NCI-H748 treated with DMSO at 0.1 percent for 48 hours (cell line): ENCODE measurements at places on chromosomes 16 and 17.

GRCh38 chr16:49660626-49661025 lies 195.3 kb downstream of the ZNF423 start:
- DNase-seq = no peak

GRCh38 chr16:81738783-81739496 lies 40.2 kb upstream of the PLCG2 start:
- no peak for DNase-seq

- DNase-seq = no peak
These were observed 20.3 kb downstream of the SMG6 start for GRCh38 chr17:2283302-2283701.

- DNase-seq = no peak
These were observed 3.3 kb upstream of the SLC16A3 start for GRCh38 chr17:82225368-82226029.

- no peak for DNase-seq
These were observed 18.1 kb downstream of the DNASE1 start for GRCh38 chr16:3672571-3673041.

GRCh38 chr16:67116388-67117311 lies 6.9 kb downstream of the PHAF1 start:
- no peak for DNase-seq

- no peak for DNase-seq
These were observed 26.9 kb upstream of the PPM1E start for GRCh38 chr17:58728798-58729197.

- DNase-seq = no peak
These were observed 198.8 kb upstream of the CDH5 start for GRCh38 chr16:66167564-66168291.

DNA sequence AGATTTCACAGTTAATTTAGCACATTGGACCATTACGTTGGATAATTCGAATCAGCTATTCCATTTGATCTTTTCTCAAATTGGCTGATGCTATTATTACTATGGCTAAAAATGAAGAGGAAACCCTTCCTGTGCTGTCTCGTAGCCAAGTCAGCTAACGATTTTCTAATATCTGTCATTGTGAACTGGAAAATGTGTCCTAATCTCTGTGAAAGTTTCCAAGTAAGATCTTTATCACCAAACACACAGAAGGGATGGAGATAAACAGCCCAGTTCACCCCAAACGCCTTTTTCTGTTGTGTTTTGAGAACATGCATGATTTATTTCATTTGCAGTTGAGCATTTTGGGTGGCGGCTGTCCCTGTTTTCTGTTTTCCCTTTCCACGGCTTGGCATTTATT lies 312.8 kb downstream of the FOXL1 start:
- DNase-seq = no peak

DNA sequence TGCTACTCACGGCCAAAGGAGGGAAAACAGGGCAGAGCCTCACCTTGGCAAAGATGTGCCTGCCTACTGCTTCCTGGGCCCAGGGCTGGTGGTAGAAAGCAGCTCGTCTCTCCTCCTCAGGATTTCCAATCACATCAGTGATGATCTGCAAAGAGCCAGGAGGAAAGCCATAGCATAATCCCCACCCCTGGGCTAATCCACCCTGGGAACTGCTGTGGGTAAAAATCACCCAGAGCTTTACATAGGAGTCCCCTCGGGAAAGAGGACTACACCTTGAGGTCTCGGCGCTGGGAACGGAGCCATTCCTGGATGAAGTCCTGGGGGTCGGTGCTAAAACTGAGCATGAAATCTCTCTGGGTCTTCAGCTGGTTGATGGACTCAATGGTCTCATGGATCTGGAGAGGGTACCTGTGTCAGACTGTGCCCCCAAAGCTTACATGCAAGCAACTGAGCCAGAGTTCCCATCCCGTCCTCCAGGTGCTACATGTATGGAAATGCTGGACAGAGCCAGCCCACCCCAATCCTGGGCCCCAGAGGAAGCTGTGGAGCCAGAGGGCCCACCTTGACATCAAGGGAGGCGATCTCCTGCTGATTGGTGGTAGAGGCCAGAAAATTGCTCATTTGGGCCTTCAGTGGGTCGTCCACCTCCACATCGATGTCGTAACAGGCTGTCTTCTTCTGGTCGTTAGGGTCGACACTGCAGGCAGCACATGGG lies 5.7 kb upstream of the FTSJ3 start:
- DNase-seq = no peak

DNA sequence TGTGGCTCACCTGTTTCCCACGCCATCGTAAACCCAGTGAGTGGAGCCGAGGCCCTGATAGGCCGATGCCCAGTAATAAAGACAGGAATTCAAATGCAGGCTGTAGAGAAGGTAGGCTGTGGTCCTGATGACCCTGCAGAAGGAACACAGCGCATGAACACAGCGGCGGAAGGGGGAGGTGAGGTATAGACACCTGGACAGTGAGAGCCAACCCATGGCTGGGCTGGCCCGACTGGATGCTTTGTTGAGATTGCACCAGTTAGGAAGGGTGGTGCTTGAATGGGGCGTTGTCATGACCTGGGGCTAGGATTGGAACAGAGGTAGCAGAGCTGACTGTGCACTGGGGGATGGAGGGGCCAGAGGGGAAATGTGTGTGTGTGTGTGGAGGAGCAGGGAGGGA lies 59.2 kb downstream of the CNGB1 start:
- DNase-seq = no peak

- no peak for DNase-seq
These were observed 7.9 kb downstream of the HERPUD1 start for GRCh38 chr16:56939801-56940200.

GRCh38 chr17:50175035-50175807 lies 9.4 kb downstream of the SGCA start:
- no peak for DNase-seq

DNA sequence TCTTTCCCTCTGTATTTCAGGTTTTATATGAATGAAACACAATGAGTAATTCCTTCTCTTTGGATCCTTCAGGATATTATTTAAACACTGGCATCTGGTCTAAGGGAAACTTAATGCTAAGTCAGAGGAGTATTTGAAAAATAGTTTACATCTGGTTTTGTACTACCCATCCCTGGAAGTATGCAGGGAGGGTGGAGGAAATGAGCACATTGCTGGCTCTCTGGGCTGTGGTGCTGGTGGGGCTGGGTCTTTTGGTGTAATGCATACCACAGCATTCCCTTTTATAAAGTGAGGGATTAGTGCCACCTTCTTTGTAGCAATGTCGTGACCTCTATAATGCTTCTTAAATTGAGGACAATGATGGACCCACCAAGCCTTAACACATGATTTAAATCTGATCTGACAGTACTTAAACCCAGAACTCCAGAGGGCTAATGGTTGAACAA lies 105.5 kb upstream of the AXIN2 start:
- no peak for DNase-seq

- DNase-seq = no peak
These were observed 17.1 kb upstream of the CPSF4L start for GRCh38 chr17:73278465-73279453.

- DNase-seq = no peak
These were observed 293.1 kb upstream of the FOXF1 start for GRCh38 chr16:86217001-86217890.

GRCh38 chr17:22090263-22090935 lies 398.1 kb downstream of the KCNJ18 start:
- no peak for DNase-seq

- no peak for DNase-seq
These were observed 501.6 kb upstream of the PSMD7 start for GRCh38 chr16:73794994-73795393.

DNA sequence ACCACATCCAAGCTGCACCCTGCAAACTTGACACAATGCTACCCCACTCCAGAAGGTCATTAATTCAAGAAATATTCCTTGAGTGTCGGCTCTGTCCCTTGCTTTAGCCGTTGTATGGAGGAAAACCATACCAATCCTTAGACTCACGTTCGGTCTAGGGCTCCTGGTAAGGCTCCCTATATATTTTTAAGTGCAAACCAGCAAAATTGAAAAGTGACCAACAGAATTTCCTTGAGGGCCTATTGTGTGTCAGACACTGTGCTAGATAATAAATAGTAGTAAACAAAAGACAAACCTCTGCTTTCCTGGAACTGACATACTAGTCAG lies 390 bp upstream of the BBS2 start:
- no peak for DNase-seq

DNA sequence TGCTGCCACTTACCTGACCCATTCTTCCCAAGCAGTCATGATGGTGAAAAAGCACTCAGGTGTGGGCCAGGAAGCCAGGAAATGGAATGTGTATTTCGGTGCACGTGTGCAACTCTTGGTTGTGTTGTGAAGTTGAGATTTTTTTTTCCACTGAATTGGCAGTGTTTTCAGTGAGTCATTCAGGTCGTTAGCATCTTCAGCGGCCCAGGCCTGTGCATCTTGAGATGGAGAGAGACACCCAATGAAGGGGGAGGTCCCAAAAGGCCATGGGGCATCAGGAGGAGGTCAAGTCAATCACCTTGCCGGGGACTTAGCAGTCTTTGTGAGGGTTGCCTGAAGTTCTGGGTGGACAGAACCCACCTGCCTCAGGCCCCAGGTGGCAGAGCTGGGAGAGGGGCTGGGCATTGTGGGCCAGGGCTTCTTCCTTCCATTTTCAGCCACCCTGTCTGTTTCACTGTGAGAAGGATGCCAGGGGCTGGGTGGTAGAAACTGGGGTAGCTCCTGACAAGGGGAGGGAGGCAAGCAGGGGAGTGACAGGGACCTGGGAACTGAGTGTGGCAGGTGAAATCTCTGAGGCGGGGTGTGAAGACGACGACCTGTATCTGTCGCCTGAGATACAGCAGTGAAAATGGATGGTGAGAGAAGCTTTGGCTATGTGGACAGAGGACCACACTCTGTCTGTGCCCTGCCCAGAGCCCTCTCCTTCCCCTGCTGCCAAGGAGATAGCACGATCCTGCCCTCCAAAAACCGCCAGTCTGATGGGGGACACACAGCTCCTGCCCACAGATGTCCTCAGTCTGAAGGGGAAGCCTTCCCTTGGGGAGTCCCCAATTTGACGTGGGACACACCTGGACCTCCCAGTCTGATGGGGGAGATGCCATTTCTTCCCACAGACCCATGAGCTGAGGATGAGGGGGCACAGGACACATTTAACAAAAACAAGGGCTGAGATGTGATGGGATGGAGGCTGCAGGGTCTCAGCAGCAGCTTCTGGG lies 11.9 kb downstream of the TBKBP1 start:
- no peak for DNase-seq

- peak; percentile 56 for DNase-seq
These were observed 29.1 kb downstream of the LDHD start for GRCh38 chr16:75087375-75087979.

DNA sequence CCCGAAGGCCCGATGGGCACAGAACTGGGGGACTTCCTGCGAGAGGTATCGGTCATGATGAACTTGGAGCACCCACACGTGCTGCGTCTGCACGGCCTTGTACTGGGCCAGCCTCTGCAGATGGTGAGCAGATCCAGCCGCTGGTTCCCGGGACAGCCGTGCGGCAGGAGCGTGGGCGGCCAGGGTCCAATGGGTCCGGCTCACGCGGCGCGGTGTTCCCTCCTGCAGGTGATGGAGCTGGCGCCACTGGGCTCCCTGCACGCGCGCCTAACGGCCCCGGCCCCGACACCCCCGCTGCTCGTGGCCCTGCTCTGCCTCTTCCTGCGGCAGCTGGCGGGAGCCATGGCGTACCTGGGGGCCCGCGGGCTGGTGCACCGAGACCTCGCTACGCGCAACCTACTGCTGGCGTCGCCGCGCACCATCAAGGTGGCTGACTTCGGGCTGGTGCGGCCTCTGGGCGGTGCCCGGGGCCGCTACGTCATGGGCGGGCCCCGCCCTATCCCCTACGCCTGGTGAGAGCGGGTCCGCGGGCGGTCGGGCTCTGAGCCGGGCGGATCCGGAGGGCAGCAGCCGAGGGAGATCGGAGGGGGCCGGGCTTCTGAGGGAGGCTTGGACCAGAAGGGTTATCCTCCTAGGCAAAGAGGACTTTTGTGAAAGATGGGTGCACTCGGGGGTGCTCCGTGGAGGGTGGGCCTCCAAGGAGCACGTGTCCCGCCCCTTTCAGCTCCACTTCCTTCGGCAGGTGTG lies 3.0 kb downstream of the TNK1 start:
- peak; percentile 85 for DNase-seq

DNA sequence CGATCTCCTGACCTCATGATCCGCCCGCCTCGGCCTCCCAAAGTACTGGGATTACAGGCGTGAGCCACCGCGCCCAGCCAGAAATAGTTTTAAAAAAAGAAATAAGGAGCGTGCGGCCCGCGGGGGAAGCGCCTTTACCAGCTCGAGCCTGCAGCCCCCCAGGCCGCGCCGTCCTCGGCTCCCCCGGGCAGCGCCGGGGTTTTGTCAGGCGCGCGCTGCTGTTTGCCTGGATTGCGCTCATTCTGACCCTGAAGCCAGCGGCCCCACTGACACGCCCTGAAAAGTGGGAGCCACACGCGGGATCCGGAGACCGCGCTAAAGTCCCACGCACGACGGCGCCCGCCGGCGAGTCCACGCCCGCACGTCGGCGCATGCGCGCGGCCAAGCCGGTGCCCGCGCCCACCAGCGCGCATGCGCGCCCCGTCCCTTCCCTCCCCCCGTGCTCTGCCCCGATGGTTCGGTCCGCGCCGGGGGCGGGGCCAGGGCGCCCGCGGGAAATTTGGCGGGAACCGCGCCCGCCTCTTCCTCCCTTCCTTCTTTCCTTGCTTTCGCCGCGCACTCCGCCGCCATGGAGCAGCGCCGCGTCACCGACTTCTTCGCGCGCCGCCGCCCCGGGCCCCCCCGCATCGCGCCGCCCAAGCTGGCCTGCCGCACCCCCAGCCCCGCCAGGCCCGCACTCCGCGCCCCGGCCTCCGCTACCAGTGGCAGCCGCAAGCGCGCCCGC lies at the start of gene CDT1:
TSS of gene CDT1 (plus strand) at position 526 of the 724 bp plus-strand sequence. CDS start at position 569, 43 bp downstream.
- DNase-seq = peak; percentile 43

DNA sequence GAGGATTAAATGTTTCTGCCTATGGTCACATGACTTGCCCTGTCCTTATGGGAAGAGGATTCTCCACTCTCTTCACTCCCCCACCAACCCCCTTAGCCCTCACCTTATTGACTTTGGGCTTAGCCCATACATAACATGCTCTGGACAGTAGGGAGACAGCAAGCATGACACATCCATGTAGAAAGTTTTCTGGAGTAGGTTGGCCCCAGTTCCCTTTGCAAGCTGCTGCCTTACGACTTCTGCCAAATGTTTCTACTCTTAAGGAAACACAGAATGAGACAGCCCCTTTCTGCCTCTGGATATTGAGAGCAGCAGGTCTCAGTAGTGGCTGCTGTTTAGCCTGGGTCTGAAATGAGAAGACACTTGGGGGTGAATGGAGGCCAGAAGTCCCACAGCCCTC lies 282.2 kb downstream of the MAP2K6 start:
- no peak for DNase-seq

GRCh38 chr17:68657166-68657565 lies 56.0 kb upstream of the FAM20A start:
- DNase-seq = no peak

DNA sequence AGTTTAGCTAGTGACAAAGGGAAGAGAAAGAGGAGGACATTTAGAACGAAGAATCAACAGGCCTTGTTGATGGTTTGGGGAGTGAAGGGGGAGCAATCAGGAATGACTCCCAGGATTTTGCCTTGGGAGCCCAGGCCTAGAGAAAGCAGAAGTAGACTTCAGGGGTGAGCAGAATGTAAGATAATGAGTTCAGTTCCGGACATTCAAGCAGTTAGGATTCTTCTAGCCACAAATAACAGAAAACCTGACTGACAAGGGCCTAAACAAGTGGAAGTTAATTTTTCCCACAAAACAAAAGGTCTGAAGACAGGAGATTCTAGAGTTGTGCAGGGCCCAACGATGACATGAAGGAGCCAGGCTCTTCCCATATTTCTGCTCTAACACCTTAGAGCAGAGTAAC lies 45.9 kb downstream of the SKAP1 start:
- DNase-seq = no peak

GRCh38 chr16:13305019-13305755 lies 403.8 kb downstream of the SHISA9 start:
- no peak for DNase-seq
